NCI-H774 (cell line): ENCODE measurements at places on chromosomes 11 and 22.

DNA sequence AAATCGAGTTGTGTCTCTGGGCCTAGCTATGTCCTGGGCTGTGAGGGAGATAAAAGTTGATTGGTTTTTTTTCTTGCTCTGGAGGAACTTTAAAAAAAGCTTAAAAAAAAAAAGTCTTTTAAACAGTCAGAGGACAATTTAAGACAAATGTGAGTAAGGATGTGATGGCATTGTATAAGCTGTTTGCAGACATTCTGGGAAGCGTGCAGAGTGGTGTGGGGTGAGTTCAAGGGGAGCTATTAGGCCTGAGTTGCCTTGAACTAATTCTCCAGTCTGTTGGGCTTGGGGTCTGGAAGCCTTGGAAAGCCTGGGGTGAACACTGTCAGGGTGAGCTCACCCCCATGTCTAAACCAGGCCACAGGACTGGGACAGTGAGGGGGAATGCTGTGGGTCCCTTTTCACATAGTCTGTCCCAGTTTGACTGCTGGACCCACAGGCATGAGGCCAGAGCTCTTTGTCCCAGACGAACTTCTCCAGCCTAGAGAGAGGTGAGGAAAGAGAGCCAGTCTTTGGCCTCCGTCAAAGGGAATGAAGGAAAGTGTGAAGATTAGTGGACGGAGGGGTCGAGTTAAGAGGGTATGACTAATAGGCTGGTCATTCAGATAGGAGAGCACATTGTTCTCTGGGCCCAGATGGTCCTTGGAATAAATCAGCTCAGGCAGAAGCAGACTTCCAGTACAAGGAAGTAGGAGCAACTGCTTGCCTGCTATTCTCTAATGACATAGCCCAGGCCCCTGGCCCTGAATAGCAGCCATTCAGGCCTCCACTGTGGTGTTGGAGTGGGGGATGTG, 76.4 kb upstream of the NNMT start:
- DNase-seq = no peak

DNA sequence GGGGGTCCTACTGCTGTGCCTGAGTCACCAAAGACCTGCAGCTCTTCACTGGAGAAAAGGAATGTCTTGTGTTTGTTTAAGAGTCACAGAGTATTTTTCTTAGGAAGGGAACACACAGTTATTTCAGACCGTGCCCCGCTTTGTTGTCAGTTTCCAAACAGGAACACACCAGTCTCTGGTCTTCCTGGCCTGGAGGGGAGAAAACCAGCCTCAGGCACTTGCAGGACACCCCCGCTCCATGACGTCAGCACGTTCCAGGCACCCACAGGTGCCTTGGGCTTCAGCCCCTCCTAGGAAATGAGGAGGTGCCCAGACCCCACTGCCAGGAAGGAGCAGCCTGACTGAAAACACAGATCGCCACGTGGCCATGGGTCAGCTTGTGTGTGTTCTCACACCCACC, 5.4 kb downstream of the DEAF1 start:
- DNase-seq = no peak

DNA sequence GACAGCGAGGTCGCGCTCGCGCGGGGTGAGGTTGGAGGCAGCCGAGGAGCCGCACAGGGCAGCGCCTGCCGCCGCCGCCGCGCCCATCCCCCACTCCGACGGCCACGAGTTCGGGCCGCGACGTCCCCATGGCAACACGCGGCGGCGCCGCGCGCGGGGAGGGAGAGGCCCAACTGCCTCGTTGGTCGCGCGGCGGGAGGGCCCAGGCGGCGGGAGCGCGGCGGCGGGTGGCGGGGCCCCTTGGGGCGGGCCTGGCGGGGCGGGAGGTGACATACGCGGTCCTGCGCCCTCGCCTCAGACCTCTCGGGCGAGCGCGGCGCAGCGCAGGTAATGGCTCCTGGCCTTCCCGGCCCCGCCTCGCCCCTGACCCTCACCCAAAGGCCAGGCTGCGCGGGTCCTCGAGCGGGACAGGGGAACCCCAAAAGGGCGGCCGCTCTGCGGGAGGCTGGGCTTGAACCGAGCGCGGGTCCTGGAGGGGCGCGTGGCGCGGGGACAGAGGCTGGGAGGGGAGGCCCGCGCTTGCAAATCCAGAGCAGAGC, at the start of gene DEUP1:
Gene DEUP1 (plus strand): TSS at position 297 of the 539 bp plus-strand sequence. CDS start 1,518 bp downstream, outside the sequence.
- DNase-seq = peak; percentile 93

GRCh38 chr11:74001822-74002286, 7.0 kb downstream of the UCP3 start:
- DNase-seq = no peak

- DNase-seq = no peak
Observed at GRCh38 chr11:41379084-41379483, 80.4 kb downstream of the LRRC4C start.

- DNase-seq = peak; percentile 5
Observed at GRCh38 chr11:29063630-29064361, 953.0 kb downstream of the KCNA4 start.

DNA sequence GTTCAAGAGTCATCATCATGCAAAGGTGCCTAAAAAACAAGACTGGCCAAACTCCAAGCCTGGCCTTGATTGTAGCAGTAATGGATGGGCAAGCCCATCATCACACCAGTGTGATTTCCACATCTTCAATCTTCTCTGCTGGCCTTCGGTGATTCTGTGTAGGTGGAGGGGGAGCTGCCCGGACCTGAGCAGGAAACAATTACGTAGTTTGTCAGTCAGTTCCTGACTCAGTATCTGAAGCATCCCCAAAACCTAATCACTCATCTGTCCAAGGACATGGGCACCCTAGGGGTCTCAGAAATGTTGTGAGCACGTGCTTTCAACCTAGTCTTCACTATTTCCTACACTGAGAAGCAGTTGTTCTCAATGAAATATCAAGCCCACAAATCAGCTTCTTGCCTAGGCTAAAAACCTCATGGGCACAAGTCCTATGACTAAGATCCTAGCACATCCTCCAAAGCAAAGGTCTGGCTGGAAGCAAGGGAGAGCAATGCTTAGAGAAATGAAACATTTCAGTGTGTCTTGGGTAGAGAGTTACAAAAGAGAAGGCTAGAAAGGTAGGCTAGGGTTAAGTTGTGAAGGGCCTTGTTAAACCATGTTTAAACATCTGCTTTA, 24.6 kb downstream of the ATG16L2 start:
- no peak for DNase-seq

- no peak for DNase-seq
Observed at GRCh38 chr11:17418444-17419081, 30.1 kb upstream of the KCNJ11 start.

DNA sequence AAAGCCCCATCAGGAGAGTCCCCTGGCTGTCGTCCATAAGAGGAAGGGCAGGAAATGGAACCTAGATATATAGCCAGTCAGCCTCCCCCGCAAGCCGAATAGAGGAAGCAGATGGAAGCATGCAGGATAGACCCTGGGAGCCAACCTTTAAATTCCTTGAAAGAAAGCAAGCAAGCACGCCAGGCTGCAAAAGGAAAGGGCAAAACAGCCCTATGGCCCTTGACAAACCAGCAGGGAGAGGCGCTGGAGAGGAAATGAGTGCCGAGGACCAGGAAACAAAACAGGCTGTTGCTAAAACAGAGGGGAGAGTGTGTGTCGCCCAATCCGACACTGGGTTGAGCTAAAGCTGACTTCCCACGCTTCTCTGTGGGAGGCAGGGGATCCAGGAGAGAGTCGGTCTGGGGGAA, 203.5 kb upstream of the MTNR1B start:
- no peak for DNase-seq

GRCh38 chr11:18768472-18768901, 23.1 kb downstream of the PTPN5 start:
- no peak for DNase-seq

DNA sequence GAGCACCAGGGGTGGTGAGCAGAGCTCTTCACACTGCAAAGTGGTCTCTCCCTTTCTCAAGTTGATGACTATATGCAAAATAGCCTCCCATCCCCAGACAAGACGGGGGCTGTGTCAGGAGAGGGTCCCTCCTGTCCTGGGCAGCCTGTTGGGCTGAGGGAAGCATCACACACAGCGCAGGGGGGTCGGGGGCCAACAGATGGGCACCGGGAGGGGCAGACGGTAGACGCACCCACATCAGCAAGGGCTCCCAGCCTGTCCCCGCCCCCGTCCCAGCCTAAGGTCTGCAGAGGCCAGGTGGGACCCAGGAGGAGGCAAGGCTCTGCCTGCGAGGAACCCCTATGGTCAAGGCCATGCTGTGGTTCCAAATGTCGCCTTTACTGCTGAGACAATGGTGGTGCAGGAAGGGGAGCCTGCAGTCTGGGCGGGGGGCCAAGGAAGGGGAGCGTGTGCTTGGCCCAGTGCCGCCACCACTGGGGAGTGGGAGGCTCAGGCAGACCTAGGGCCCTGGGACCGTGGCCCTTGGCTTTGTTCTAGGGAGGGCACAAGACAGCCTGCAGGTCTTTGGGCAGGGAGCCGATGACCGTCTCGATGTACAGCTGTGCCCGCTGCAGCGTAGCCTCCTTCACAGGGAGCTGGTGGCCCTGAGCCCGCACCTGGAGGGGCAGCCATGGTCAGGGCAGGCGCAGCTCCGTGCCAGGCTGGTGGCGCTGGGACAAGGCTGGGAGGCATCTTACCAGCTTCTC, 4.3 kb upstream of the PLXNB2 start:
- no peak for DNase-seq

DNA sequence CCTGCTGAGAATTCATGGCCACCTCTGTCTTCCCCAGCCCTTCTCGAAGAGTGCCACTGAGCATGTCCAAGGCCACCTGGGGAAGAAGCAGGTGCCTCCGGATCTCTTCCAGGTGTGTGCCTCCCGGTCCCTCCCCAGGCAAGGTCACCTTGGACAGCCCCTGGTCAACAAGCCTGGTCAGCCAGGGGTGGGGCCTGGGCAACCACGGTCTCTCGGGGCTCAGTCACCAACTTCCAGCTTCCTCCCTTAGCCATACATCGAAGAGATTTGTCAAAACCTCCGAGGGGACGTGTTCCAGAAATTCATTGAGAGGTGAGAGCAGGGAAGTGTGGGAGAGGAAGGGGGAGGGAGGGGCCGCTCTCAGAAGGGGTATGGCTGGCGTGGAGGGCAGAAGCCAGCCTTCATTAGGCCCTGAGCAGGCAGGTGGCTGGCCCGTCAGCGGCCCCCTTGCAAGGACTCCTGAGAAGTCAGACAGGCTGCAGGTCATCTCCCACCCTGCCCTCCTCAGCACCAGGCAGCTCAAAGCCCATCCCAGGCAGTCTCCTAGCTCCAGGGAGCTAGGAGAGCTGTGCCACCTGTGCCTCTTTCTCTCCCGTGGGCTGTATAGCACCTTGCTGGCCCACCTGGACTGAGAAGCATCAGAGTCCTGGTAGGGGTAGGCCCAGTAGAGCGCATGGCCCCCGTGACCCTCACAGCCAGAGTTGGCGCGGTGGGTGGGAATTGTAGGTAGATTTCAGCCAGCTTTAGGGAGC, 9.3 kb upstream of the ANKRD13D start:
- no peak for DNase-seq

DNA sequence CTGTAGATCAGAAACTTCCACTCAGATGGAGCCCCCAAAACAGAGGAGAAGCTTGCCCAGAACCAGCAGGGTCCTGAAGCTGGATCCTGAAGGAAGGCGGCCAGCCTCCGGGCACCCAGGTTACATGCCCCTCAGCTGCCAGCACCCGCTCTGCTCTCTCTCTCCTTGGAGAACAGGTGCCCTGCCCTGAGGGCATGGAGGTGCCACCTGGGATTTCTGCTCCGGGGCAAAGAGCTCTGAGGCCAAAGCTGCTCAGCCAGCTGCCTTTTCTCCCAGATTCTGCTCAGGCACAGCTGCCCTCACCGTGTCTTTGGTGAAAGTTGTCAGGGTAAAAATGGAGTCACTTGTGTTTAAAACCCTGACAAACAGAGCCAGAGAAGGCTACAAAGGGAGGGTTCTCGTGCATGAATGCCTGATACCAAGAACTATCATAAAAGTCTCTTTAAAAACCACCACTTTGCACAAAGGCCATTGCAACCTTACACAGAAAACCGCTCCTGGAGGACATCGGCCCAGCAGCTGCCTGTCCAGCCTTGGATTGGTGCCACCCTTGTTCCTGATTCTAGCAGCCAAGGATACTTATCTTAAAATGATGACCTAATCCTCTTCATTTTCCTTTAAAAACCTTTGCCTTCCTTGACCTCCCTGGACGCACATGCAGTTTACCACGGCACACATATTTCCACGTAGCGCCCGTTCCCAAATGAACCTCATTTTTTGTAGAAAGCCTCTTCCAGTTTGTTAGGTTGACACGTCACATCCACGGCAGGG, 140.0 kb downstream of the CACNA1I start:
- DNase-seq = no peak

DNA sequence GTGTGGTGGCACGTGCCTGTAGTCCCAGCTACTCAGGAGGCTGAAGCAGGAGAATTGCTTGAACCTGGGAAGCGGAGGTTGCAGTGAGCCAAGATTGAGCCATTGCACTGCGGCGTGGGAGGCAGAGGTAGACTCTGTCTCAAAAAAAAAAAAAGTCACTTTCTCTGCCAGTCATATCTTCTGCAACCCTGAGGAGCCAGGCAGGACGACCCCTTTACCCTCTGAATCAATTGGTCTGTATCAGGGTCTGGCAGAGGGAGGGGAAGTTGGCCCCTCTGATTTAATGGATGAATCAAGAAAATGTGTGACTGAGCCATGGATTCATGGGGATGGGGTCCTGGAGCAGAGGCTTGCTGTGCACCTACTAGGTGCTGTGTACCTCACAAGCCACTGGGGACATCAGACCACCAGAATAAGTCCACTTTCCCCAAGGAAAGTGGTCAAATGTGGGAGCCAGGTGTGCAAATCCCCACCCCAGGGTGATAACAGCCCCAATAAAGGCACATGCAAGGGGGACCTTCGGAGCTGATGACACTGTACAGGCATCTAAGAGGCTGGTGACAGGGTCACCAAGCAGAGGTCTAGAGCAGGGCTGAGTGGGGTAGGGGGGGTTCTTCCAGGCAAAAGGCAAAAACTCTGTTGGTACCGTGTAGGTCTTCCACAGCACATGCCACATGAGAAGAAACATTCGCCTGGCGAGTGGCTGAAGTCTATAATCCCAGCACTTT, 29.0 kb downstream of the TXN2 start:
- DNase-seq = no peak

GRCh38 chr11:133951327-133952198, 5.2 kb downstream of the IGSF9B start:
- no peak for DNase-seq

DNA sequence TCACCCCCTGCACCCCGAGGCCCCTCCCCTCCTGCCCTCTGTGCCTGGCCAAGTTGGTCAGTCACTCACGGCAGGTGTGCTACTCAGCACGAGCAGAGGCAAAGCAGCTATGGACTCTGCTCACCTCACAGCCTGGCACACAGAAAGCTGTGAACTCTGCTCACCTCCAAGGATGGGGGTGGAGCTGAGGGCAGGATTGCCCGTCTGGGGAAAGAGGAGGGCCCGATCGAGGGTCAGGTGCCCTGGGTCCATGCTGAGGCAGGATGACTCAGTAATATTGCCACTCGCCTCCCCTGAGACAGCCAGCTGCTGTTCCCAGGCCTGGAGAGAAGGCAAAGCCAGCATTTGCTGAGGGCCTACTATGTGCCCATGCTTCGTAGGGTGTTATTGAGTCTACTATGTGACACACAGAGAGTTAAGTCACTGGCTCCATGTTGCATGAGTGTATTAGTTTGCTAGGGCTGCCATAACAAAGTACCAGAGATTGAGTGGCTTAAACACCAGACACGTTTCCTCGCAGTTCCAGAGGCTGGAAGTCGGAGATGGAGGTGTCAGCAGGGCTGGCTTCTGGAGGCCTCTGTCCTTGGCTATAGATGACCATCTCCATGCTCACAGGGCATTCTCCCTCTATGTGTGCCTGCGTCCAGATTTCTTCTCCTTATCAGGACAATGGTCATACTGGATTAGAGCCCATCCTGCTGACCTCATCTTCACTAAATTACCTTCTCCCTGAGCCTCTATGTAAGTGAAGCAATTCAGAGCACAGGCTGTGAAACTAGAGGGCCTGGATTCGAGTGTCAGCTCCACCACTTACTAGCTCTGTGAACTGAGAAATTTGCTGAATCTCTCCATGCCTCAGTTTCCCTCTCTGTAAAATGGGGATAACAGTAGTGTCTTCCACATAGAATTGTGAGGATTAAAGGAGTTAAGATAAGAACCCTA, 13.2 kb upstream of the TSKU start:
- DNase-seq = no peak
